ENCODE measurements at places on chromosomes 3 and 15.

GRCh38 chr3:189720736-189721417 lies 89.7 kb downstream of the TP63 start:
- H3K4me1 ChIP-seq: no peaks in the 10 kb centered on the region
- H3K27ac ChIP-seq: no peak overlapping the region
- no peaks in the 10 kb centered on the region for H3K36me3 ChIP-seq
- no peak overlapping the region for H3K4me3 ChIP-seq

DNA sequence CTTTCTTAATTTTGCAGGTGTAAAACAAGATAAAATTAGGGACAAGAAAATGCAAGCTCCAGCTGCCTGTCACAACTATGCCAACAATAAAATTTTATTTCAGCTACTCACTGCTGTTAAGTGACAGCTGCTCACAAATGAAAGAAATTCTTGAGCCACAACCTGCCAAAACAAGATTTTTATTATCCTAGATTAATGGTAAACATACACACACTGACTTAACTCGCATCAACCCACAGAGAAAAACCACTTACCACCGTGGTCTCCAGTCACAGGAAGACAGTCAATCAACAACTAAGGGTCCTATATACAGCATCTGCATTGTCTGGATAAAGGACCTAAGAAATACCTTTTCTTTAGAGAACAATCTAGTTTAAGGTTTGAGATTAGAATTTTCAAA lies 31.3 kb downstream of the EFL1 start:
- no peak for DNase-seq
- no peak overlapping the region for H3K27ac ChIP-seq
- no peaks in the 10 kb centered on the region for H3K27me3 ChIP-seq
- no peak overlapping the region for H3K4me3 ChIP-seq
- H3K4me1 ChIP-seq: no peaks in the 10 kb centered on the region
- peaks cover 6% of the 10 kb centered on the region for H3K36me3 ChIP-seq

DNA sequence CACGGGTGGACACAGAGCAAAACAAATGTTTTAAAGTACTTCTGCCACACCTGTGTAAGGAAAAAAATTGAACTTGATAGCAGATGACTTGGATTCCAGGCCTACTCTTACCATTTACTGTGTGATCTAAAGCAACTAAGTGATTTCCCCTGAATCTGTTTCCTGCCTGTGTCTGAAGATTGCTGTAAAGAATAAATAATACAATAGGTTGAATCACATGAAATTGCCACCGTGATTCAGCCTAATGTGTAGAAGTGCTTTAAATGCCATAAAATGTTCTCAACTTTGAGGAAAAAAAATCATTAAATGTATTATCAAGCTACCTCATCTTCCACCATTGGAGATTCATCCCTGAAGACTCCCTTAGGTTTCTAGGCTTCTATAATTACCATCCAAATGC lies 27.6 kb upstream of the NUDT16 start:
- DNase-seq: no peak
- H3K4me1 ChIP-seq: no peaks in the 10 kb centered on the region
- H3K27me3 ChIP-seq: no peaks in the 10 kb centered on the region
- H3K36me3 ChIP-seq: no peaks in the 10 kb centered on the region
- no peak overlapping the region for H3K4me3 ChIP-seq

DNA sequence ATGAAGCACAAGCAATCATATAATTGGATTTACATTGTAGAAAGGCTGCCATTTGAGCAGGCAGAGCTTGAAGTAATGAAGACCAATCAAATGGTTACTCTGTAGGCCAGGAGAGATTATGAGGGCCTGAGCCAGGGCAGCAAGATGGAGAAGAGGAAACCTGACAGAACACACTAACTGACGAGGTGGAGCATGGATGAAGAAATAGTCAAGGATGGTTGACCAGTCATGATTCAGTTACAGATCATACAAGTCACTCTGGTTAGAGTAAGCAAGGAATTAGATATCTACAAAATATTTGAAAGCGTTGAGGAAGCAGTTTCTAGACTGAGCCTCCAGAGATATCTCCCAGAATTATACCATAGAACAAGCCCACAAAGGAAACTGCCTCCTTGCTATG lies 101.8 kb upstream of the THSD4 start:
- no peaks in the 10 kb centered on the region for H3K4me1 ChIP-seq
- no peak overlapping the region for H3K4me3 ChIP-seq
- no peak overlapping the region for H3K27ac ChIP-seq
- no peak for DNase-seq
- H3K27me3 ChIP-seq: no peaks in the 10 kb centered on the region

- H3K4me3 ChIP-seq: no peak overlapping the region
- H3K36me3 ChIP-seq: no peaks in the 10 kb centered on the region
- no peak for DNase-seq
Measured at GRCh38 chr3:105555206-105555605, 188.5 kb downstream of the ALCAM start.

GRCh38 chr3:37505415-37505814 lies 331.0 kb upstream of the LRRFIP2 start:
- H3K27me3 ChIP-seq: no peaks in the 10 kb centered on the region
- no peaks in the 10 kb centered on the region for H3K4me1 ChIP-seq
- no peak overlapping the region for H3K4me3 ChIP-seq
- H3K27ac ChIP-seq: no peak overlapping the region

- no peak overlapping the region for H3K4me3 ChIP-seq
- no peak for DNase-seq
- H3K4me1 ChIP-seq: no peaks in the 10 kb centered on the region
- no peaks in the 10 kb centered on the region for H3K27me3 ChIP-seq
Measured at GRCh38 chr3:20666091-20666490, 480.1 kb upstream of the SGO1 start.

DNA sequence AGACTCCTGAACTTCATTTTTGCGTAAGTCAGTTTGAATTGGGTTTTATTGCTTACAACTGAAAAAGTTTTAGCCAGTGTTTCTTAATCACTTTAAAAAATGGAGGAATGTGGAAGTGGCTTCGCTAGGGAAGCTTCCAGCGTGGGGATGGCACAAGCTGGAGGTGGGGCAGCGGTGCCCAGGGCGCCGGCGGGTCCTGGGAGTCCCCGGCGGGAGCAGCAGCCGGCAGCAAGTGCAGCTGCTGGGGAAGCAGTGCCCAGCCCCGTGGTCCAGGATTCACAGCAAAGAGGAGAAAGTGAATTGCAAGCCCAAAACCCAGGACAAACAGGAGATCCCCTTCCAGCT lies 301.8 kb upstream of the PROK2 start:
- DNase-seq: no peak
- no peak overlapping the region for H3K4me3 ChIP-seq
- no peaks in the 10 kb centered on the region for H3K27me3 ChIP-seq

- no peak for DNase-seq
- no peaks in the 10 kb centered on the region for H3K36me3 ChIP-seq
- no peak overlapping the region for H3K4me3 ChIP-seq
- H3K27ac ChIP-seq: no peak overlapping the region
- no peaks in the 10 kb centered on the region for H3K27me3 ChIP-seq
- no peaks in the 10 kb centered on the region for H3K4me1 ChIP-seq
Measured at GRCh38 chr15:55774113-55774970, 31.4 kb upstream of the PRTG start.

DNA sequence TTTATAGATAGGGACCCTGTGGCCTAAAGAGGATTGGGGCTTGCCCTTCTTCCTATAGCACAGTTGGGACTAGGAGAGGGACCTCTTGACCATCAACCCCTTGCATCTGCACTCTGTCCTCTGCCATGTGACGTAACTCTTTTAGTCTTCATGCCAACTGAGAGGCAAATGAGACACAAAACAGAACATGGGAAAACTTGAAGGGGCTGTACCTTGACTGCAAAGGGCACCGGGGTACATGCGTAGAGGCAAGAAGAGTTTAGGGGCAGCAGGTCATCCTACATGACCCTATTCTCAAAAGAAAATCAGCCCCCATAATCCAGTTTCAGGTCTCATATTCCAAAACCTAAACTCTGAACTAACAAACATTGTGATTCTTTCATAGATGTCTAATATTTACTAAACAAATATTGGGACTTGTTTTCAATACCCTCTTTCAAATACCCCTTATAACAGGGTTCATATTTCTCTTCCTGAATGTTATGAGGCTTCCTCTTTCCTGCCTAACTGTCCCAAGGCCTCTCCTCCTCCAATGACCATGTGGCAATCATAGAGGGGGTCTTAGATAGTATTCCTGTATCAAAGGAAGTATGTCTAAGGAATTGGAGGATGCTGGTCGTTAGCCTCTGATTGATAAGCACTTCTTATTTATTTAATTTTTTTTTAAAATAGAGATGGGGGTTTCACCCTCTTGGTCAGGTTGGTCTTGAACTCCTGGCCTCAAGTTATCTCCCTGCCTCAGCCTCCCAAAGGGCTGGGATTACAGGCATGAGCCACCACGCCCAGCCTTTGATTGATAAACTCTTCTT lies 20.6 kb downstream of the ACKR2 start:
- no peak for DNase-seq
- H3K4me1 ChIP-seq: no peaks in the 10 kb centered on the region
- H3K27ac ChIP-seq: no peak overlapping the region
- H3K27me3 ChIP-seq: no peaks in the 10 kb centered on the region
- H3K4me3 ChIP-seq: no peak overlapping the region

DNA sequence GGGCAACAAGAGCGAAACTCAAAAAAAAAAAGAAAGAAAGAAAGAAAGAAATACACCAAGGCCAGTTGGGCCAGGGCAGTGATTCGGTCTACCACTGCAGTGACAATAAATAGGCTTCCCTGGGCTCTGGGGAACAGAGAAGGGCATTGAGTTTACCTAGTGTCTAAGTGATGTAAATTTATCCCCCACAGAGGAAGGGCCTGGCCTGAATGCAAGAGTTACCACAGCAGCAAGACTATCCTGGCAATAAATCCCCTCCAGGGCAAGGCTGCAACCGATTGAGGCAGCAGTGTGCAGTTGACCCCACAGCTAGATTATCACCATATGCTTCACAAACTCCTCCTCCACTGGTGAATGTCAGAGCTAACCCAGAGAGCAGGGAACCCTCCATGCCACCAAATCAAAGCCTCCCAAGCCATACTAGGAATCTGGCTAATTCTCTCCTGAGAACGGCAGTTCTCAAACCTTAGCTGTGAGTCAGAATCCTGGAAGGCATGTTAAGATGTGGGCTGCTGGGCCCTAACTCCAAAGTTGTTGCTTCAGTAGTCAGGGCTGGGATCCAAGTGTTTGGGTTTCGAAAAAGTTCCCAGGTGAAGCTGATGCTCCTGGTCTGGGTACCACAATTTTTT lies 64.3 kb upstream of the GATM start:
- no peaks in the 10 kb centered on the region for H3K4me1 ChIP-seq
- H3K27ac ChIP-seq: no peak overlapping the region
- no peaks in the 10 kb centered on the region for H3K36me3 ChIP-seq
- H3K4me3 ChIP-seq: no peak overlapping the region
- DNase-seq: no peak
- H3K27me3 ChIP-seq: no peaks in the 10 kb centered on the region

GRCh38 chr3:139317215-139317614 lies 26.6 kb upstream of the MRPS22 start:
- no peak overlapping the region for H3K27ac ChIP-seq
- H3K36me3 ChIP-seq: no peaks in the 10 kb centered on the region
- H3K27me3 ChIP-seq: no peaks in the 10 kb centered on the region

GRCh38 chr3:87626546-87626945 lies 350.2 kb upstream of the POU1F1 start:
- DNase-seq: no peak
- H3K4me1 ChIP-seq: no peaks in the 10 kb centered on the region
- H3K36me3 ChIP-seq: no peaks in the 10 kb centered on the region

- no peak overlapping the region for H3K4me3 ChIP-seq
- no peaks in the 10 kb centered on the region for H3K27me3 ChIP-seq
- no peaks in the 10 kb centered on the region for H3K36me3 ChIP-seq
- no peaks in the 10 kb centered on the region for H3K4me1 ChIP-seq
Measured at GRCh38 chr15:52095597-52096262, 16.8 kb downstream of the BCL2L10 start.

- no peak for DNase-seq
- H3K27ac ChIP-seq: no peak overlapping the region
- H3K4me1 ChIP-seq: no peaks in the 10 kb centered on the region
- H3K36me3 ChIP-seq: no peaks in the 10 kb centered on the region
- no peaks in the 10 kb centered on the region for H3K27me3 ChIP-seq
- no peak overlapping the region for H3K4me3 ChIP-seq
Measured at GRCh38 chr3:140917772-140918171, 23.9 kb upstream of the SLC25A36 start.

Measured in effector memory CD4-positive, alpha-beta T cell (primary cell).